ENCODE measurements at places on chromosomes 5 and 9.

DNA sequence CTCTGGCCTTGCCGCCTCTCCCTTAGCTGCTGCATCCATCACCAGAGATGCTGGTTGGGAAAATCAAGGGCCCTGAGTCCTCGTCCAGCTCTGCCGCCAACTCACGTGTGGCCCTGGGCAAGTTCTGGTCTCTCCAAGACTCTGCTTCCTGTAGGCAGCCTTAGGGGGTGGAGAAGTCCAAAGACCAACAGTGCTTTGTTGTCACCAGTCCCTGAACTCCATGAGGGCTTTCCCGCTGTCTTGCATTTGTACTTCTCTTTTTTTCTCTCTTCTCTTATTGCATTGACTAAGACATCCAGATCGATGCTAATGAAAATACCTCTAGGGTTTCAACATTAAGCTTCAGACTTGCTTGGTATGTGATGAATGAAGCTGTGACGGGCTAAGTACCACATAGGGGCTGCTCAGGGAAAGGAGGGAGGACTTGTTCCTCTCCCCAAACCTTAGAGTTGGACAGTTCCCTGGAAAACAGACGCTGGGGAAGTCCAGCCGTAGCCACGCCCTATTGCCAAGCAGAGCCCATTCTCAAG is 63.7 kb upstream of the STXBP1 start:
- no peak for DNase-seq

- no peak for DNase-seq
Measured at GRCh38 chr9:29822458-29822857, 2249.2 kb upstream of the C9orf72 start.

- DNase-seq = no peak
Measured at GRCh38 chr5:123520677-123521247, 8.8 kb downstream of the CSNK1G3 start.

DNA sequence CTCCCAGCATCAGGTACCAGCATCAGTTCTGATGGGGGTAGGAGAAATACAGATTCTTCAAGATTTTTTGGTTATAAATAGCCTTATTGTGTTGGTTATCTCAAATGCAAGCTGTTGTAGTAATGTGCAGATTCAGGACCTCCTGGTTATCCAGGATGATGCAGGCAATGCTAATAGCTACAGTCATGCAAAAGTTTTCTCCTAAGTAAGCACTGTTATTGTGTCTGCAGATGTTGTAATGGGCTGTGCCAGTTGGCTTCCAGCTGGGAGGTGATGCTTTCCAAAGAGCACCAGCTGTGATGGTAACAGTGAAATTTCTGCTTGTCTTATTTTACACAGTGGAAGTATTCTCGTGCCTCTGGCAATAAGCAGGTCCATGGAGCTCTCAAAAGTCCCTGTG is 719.2 kb upstream of the CTNND2 start:
- DNase-seq = no peak

DNA sequence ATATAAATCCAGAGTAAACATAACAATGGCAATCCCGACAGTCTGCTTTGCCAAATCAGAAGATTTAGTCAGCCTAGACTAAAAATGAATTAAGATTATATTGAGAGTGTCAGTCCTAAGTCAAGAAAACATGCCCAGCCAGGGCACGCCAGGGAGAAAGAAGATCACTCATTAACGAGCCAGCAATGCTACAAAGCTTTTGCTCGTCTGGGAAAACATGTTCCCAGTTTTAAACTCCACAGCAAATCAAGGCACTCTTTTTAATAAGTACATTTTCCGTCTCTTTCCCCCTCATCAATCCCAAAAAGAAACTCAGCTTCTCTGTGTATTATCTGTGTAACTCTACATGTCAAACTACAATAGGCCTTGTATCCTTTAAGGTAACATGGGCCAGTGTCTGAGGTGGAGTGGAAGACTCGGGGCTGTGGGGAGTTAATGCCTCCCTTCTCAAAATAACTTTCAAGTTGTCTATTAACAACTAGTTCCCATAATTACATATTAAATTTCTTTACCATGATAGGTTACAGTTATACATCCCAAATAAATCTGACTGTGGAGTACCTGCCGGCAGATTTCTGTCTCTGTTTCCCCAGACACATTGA is 40.9 kb downstream of the NFIB start:
- no peak for DNase-seq

- DNase-seq = no peak
Measured at GRCh38 chr5:4089087-4089486, 493.5 kb downstream of the IRX1 start.

DNA sequence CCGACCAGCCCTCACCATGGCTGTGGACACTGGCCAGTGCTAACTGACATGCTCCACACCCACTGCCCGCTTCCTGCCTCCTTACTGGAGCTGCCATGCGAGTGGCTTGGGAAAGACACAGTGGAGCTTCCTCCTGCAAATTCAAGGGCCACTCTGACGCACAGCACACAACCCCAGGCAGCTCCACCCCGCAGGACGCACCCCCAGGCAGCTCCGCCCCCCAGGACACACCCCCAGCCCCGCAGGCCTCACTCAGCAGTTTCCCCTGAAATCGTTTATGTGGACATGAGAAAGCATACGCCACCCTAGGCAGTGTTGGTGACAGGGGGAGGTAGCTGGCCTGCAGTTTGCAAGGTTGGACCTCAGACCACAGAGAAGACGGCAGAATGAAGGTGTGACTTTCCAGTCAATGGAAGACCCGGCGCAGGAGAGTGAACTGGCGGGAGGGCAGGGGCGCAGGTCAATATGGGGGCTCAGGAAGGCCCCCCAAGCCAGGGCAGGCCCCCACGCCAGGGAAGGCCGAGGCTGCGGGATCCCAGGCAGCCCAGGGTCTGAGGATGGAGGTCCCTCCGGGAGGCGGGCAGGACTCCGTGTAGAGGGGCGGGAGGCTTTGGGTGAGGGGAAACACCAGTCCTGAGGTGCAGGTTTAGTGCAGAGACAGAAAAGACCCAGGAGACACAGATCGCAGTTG is 21.6 kb downstream of the LPCAT1 start:
- DNase-seq = no peak

DNA sequence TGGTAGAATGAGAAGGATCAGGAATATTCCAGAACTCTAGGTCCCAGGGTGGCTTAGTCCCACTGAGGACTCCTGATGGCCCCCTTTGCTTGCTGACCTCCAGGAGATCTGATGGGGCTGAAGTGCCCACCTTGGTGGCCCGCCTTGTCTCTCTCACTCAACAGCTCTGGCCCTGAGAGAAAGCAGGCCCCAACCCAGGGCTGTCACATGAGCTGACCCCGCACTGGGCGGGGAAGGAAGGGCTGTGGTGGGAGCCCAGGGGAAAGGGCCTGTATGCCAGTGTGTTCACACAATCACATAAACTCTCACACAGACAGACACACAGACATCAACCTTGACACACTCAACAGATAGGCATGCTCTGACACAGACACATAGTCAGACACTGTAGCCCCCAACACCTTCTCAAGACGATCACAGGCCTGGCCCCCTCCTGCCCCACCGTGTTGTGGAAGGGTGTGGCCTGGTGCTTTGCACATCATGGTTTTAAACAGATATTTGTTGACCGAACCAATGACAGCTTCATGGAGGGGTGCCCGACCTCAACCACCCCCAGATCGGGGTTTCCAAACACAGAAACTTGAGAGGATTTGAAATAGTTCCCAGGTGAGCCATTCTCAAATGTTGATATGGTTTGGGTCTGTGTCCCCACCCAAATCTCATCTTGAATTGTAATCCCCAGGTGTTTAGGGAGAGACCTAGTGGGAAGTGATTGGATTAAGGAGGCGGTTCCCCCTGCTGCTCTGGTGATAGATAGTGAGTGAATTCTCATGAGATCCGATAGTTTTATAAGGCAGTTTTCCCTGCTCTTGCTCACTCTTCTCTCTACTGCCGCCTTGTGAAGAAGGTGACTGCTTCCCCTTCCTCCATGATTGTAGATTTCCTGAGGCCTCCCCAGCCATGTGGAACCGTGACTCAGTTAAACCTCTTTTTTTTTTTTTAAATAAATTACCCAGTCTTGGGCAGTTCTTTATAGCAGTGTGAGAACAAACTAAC is 48.5 kb upstream of the HAND1 start:
- no peak for DNase-seq

GRCh38 chr5:172229904-172230303 is 35.9 kb downstream of the EFCAB9 start:
- DNase-seq = no peak

GRCh38 chr9:95752129-95752731 is 123.3 kb upstream of the ERCC6L2 start:
- peak; percentile 28 for DNase-seq

DNA sequence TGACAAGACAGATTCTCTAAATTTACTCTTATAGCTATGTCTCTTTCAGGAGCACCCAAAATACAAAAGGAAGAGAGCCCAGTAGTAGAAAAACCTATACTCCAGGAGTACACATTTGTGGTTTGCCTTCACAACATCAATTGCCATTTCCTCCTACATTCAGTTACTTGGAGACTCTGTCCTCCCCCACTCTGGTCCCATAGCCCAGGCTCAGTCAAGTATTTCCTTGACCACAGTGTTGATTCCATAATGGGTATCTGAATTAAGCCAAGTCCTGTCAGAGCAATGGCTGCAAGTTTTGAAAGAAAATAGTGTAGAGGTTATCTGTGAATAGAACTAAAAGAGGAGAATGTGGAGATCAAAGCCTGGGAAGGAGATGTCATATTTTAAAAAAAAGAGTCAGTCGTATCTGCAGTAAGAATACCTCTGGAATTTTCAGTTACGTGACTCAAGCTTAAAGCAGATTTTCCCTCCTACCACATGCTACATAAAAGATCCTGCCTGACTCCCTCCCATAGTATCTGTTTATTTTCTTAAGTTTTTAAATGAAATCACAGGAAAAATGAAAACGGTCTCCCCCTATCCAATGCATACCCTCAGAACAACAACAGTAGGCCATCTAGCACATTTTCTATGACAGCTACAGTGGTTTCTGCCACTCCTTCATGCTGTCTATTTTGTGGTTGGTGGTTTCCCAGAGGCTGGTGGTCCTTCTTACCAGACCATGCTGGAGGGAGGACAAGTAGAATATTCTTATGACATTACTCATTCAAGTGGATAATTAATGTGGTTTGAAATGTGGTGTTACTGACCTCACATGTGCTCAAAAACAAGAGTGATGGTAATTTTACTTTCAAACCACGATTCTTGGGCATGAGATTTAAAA is 249.7 kb upstream of the TMEM161B start:
- DNase-seq = no peak

- DNase-seq = no peak
Measured at GRCh38 chr5:7000310-7000709, 287.1 kb downstream of the TENT4A start.

DNA sequence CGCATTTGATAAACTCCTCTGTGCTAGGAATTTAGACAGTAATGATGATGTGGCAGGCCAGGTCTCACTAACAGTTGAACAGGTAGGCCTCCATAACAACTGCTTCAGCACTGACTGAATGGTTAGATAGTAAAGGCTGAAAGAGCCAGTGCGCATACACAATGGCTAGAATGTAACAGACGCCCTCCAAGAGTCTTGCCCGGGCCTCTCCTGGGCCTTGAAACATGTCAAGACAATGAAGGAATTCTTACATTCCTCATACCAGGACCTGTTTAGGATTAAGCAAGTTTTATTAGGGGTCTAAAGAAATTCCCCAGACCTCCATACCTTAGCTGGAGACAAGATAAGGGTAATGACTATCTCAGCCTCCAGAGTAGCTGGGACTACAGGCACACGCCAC is 6.7 kb upstream of the BICD2 start:
- no peak for DNase-seq

GRCh38 chr5:154541553-154541952 is 63.5 kb upstream of the HAND1 start:
- DNase-seq = no peak

DNA sequence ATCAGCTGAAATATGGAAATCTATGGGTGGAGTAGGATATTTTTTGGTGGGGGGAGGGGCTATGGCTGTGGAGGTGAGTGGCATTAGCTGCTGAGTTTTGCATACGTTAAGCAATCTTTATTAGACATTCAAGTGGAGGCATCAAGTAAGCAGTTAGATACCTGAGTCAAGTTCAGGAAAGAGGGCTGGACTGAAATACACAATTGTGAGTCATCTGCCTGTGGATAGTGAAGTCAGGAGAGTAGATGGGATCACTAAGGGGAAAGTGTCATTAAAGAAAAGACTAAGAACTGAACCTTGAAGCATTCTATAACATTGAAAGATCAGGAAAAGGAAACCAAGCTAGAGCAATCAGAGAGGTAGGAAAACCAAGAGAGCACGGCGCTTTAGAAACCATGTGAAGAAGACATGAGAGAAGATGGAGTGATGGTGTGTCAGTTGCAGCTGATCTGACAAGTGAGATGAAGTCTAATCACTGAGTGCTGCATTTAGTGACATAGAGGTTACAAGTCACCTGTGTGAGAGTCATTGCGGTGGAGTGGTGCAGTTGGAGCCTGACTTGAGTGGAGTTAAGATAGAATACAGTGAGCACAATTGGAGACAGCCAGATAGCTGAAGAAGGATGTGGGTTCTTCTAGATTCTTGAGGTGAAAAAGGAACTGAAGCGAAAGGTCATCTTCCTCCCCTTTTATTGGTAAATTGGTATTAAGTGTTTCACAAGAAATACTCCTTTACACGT is 88.7 kb downstream of the PIP5K1B start:
- no peak for DNase-seq

- DNase-seq = no peak
Measured at GRCh38 chr9:127514468-127514867, 63.2 kb downstream of the LRSAM1 start.

- DNase-seq = no peak
Measured at GRCh38 chr5:24621792-24622191, 23.0 kb downstream of the CDH10 start.

DNA sequence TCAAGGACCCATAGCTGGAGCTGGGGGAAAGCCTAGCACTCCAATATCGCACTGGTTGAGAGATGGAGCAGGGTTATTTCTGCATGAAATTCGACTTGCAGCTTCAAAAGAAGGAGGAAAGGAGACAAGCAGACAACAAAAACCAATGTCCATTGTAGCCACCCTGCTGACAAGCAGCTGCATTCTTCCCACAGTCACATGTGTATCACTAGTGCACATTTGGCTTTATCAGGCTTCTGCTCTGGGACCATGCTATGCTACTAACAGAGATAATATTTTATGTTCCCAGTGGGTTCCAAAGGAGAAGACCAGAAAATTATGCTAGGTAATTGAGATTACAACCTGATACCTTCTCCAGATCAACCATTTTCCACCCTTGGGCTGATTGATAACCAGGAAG is 59.7 kb downstream of the MFAP3 start:
- DNase-seq = no peak

GRCh38 chr9:87428659-87429058 is 69.0 kb upstream of the DAPK1 start:
- DNase-seq = no peak

GRCh38 chr5:156481741-156482140 is 154.8 kb downstream of the SGCD start:
- no peak for DNase-seq

GRCh38 chr5:89946508-89946907 is 463.0 kb downstream of the CETN3 start:
- DNase-seq = no peak

- DNase-seq = no peak
Measured at GRCh38 chr9:69922646-69923045, 102.0 kb downstream of the CFAP95 start.

DNA sequence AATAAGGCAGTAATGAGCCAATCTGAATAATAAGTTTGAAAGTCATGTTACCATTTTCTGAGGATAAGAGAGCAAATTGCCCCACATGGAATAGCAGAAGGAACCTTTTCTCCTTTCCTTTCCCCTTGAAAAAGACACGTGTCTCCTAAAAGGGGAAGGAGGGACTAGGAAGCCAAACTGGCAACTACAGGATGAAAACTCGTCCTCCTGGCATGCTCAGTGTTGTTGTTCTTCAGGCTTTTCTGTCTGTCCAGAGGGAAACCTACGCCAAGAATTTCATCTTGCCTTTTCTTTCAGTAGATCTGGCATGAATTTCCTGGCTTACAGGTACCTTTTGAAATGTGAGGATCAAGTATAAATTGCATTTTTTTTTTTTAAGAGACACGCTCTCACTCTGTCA is 355.9 kb upstream of the TLE4 start:
- DNase-seq = no peak
